ENCODE measurements at places on chromosomes 13 and 19.
A peak's percentile ranks its signal among the peaks of the same experiment; 100 is the strongest.

DNA sequence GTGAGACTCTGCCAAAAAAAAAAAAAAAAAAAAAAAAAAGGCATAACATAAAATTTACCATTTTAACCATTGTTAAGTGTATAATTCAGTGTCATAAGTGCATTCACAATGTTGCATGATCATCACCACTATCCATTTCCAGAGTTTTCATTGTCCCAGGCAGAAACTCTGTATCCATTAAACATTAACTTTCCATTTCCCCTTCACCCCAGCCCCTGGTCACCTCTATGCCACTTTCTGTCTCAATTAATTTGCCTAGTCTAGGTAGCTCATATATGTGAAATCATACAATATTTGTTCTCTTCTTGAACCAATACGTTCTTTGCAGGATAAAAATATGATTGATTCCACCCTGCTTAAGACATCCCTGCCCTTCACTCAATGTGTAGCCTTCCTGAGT, 31.0 kb upstream of the VWA8 start:
- no peak for DNase-seq

GRCh38 chr19:36059180-36059910, 4.6 kb downstream of the WDR62 start:
- DNase-seq, result peak; percentile 69

DNA sequence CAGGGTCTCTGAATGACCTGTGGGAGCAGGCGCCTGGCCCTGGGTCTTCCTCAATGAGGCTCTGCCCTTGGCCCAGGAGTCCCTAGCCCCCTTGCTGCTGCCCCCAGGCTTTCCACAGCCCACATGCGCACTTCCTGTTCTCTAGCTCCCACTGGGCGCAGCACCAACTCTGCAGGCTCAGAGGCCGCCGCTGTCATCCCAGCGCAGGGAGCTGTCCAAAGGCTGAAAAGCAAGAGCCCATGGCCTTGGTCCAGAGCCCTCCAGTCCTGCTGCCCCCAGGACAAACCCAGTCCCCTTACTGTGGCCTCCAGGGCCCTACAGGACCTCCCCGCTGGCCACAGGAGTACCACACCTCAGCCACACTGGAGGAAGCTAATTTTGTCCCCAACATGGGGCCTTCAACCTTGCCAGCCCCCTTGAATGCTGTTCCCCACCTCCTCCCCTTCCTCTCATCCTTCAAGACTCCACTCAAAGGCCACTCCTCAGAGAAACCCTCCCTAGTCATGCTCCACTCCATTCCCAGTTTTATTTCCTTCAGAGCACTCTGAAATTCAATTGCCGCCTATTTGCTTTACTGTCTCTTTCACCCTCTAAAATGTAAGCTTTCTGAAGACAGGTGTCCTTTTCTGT, 8.0 kb upstream of the POU2F2 start:
- peak; percentile 86 for DNase-seq

DNA sequence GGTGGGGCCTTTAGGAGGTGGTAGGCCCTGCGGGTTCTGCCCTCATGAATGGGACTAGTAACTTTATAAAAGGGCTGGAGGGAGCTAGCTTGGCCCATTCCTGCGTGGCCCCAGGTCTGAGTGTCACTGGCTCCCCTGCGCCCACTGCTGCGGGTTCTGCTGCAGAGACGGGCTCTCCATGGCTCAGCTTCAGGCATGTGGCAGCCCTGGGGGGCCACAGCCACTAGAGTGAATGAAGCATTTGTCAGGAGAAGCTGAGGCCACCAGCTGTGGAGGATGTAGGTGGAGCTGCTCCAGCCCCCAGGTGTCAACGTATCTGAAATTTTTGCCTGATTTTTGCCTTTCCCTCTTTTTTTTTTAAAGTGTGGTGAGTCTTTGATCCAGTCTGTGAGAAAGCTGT, 119.1 kb downstream of the SOX1 start:
- no peak for DNase-seq

- DNase-seq, result no peak
Measured at GRCh38 chr13:91278888-91279287, 68.6 kb upstream of the MIR17HG start.
